ENCODE measurements at places on chromosomes 11 and 22.

DNA sequence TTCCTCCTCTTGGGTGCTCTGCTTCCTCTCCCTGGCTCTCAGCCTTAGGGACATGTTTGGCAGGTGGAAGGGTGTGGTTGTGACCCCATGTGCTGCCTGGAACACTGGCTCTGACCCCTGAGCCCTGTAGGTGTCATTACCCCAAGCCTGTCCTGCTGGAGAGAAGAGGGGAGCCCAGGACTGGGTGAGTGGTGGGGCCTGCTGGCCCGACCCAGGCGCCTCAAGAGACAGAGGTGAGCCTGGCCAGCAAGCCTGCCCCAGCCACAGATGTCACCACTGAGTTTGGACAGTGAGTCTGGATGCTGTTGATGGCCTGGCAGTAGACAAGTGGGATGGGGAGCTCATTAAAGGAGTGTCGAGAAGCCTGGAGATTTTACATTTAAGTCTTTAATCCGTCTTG is 1112.2 kb downstream of the BRD1 start:
- DNase-seq: peak; percentile 2

DNA sequence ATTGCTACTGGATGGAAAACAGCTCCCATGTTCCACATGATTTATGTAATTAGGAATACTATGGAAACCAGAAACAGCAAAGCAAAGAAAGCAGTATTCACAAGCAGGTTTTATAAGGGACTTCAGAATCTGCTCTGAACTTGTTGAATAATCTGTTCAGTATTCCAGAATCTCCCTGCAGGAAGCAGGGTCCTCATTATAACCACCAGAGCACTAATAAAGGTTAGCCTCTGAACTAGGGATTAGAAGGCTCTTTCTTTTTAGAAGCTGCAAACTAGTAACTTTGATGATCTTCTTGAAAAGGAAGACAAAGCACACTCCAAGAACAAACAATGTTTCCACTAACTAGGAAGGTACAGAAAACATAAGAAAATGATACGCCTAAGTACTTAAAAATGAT is 125.8 kb downstream of the DCDC1 start:
- DNase-seq: no peak

DNA sequence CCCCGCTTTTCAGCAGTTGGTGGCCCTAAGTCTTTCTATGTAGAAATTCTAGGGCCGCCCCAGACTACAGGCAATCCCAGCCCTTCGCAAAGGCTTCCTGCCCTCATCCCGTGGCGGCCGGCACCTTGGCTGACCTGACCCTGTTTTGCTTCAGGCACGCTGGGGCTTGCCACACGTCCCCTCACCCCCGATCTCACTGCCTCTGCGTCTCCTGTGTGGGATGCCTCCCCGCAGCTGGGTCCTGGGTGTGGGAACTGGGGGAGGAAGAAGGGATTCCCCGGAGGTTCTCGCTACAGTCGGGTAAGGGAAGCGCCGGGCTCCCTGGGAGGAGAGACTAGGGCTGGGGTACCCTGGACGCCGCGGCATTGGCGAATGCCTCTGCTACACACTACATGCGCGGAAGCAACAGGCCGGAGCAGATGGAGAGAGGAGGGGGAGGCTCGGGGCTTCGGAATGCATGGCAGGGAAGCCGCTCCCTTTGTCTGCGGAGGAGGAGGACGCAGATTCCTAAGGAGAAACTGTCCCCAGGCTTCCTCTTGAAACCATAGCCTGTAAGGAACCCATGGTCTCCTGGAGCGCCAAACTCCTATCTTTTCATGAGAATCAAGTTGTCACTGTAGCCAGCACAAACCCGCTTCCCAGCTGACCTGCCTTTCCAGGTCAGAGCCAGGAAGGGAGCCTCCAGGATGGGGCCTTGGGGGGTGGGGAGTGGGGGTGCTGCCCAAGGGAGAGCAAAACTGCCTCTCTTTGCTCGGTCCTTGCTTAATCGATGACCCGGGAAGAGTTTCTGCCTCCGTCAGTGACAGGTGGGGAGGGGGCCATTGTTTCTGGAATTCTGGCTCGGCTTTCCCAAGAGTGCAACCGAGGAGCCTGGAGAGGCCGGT is 1.4 kb downstream of the DTX4 start:
- no peak for DNase-seq

- no peak for DNase-seq
Observed at GRCh38 chr11:59528711-59529110, 17.4 kb downstream of the OR4D9 start.

DNA sequence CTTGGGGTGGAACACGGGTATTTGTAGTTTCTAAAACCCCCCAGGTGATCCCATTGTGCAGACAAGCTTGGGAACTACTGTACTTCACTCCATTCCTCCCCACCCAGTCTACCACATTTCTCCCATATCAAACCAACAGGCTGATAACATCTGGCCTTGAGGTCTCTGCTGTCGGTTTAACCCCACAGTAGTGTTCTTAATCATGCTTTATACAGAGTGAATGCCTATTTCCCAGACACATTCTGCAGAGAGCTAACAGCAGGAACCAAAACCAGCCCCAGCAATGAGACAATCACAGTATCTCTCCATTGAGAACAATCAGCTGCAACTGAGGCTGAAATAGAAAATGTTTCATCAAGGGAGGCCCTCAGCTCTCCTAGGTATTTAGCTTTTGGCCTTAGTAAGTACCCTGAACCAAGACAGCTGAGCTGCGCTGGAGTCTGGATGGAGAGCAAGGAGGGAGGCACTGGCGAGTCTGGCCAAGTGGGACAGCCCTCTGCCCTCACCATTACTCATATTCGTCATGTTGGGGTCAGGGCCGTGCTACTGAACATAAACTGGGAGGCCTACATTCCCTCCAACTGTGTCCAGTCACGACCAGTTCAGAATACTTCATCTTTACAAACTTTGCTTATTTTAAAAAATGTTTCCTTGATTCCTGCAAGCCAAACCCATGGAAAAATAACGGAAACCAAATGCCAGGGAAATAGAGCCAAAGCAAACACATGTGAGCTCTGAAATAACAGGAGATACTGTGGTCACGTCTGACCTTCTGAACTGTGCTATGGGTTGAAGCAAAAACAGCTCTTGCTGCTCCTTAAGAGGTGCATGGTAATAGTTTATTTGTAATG is 81.0 kb downstream of the CCDC34 start:
- no peak for DNase-seq
